ENCODE measurements at places on chromosomes 2 and 18. TPM values are rescaled to one million over a fixed set of nuclear protein-coding genes. Genes with fewer than 3 reads are reported as not detected.

DNA sequence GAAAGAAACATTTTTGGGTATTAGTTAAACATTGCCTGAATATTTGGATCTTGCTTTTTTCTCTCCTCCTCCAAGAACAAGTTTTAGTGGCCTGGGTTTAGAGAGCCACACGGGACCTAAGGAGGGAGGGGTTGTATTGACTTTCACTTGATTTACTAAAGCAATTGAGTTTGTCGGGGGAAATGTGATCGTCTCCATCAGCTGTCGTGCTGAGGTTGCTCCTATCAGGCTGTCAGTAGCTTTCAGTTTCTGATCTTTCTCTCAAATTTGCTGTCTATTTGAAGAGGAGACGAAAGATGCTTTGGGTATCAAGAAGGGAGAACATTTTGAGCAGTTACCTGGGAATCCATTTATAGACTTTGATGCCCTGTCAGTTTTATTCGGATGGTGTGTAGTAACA lies 106.0 kb downstream of the SETBP1 start:
- DNase-seq: no peak

GRCh38 chr2:48852938-48853337 lies 97.4 kb upstream of the LHCGR start:
- no peak for DNase-seq

DNA sequence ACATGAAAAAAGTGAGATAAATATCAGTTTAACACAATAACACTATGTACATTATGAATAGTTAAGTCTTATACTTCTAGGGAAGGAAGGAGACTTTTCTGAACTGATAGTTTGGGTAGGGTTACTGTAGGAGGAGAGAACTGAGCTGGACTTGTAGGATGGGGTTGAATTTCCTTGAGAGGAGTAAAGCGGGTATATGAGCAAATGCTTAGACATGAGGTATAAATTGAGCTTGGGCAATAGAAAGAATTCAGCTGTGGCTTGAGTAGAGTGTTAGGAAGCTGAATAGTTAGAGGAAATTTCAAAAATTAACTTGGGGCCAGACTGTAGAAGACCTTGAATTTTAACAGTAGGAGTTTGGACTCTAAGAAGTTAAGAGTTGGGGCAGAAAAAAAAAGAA lies 45.1 kb downstream of the LCLAT1 start:
- DNase-seq: no peak

Gene THUMPD2
- 7.9 TPM for total RNA-seq

DNA sequence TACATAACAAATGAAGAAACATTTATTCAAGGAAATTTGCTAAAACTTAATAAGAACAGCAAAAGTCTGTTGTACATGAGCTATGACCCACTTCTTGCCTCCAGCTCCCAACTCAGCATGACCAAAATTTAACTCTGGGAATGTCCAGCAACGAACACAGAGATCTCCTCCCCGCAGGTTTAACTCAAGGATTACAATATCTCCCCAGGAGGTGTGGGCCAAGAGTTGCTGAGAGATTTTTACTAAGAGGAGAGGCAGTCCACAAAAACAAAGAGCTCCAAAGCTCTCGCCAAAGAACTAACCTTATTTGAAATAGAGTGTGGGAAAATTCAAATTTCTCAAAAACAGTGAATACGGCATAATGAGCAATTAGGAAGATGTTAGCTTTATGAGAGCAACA lies 318.5 kb downstream of the GRB14 start:
- DNase-seq: no peak

Gene NCKAP5
- total RNA-seq: 1.7 TPM

DNA sequence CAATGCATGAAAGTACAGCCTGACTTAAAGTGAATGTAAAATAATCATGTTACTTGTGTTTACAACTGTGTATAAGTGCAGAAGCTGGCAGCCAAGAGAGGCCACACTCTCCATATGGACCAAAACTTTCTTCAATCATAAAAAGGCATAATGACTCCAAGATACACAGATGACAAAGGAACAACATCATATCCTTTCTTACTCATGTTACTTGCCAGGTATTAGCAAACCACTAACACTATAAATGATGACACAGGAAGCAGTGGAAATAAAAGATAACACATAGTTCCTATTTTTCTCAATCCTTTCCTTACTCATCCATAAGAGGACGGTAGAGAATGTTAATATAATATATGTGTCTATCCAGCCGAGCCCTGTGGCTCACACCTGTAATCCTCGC lies 400.0 kb upstream of the CDH2 start:
- DNase-seq: no peak

Gene COL3A1
- total RNA-seq: 351 TPM

Gene CHRNG
- not detected for total RNA-seq

GRCh38 chr2:100817388-100817985 lies 2.5 kb upstream of the NPAS2 start:
- DNase-seq: no peak

DNA sequence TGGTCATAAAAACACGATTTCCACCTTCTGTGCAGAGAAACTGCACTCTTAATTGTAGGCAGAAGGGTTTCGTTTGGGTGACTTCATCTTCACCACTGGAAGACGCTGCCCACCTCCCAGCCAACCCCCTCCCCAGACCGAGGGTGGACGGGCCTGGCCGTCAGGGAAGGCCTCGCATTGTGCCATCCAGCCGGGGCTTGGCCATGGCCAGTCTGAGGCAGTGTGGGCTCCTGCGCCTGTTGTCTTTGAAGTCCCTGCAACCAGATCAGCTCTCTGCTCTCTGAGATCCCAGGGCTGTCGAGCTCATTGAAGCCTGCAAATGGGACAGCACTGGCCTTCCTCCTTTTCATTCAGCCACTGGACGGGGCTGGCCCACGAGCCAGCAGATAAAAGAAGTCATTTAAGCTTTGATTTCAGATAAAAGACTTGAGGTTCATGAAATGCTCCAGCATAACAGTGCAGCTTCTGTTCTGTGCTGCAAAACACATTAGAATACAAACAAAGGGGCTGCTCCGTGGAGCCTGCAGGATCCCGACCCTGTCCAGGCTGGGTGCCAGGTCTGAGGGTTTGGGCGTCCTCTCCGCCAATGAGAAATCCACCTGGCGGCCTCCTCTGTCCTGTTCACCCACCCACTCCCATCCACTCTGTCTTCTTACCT lies 253.5 kb downstream of the LDLRAD4 start:
- DNase-seq: no peak

Gene KCNG2
- total RNA-seq: 0.51 TPM

- DNase-seq: no peak
These were observed 44.1 kb upstream of the ORC2 start for GRCh38 chr2:201007584-201007998.

DNA sequence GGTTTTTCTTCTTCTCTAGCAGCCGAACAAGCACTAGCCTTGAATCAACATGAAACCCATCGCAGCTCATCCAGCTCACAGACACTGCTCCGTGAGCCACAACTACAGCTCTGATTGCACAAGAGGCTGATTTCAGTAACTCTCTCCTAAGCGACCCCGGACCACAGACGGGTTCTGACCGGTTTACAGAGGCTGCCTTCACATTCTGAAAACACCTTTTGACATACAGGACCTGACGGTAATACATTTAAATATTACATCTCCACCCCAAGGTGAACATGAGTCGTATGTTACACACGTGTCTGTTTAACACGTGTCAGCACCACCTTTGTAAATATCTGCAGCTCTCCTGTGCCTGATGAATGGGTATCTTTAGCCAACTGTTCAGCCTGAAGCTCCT lies 120.7 kb downstream of the TMEM18 start:
- no peak for DNase-seq

- DNase-seq: no peak
These were observed 12.6 kb downstream of the IL1R1 start for GRCh38 chr2:102154946-102155702.

- DNase-seq: no peak
These were observed 30.7 kb downstream of the STON1 start for GRCh38 chr2:48560546-48561209.

DNA sequence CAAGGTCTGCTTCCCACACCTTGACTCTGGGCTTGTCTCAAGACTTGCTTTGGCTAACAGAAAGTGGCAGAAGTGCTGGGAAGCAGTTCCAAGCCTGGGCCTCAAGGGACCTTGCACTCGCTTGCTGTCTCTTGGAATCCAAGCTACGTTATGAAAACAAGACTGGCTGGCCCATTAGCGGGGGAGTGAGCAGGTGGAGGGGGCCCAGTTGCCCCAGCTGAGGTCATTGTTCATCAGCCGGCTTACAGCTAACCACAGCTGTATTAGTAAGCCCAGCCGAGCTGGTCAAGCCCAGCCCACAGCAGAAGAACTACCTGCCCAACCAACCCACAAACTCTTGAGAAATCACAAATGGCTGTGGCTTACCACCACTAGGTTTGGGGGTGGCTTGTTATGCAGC lies 63.1 kb downstream of the MARCO start:
- no peak for DNase-seq

GRCh38 chr18:13392899-13393298 lies 174.3 kb downstream of the LDLRAD4 start:
- DNase-seq: no peak

DNA sequence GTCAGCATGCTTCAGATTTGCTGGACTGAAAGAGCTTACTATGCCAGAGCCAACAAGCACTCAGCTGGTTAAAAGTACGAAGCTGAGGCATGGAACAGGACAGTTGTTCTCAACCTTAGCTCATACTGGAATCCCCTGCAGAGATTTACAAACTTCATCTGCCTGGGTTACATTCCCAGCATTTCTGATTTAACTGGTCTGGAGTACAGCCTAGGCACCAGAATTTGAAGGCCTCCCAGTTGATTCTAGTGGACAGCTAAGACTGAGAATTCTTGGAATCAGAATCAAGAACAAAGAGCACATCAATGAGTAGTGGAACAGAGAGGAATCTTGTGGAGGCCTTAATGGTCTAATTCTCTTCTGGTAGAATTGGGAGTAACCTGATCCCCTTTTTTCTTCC lies 298.2 kb upstream of the NXPH2 start:
- DNase-seq: no peak

- no peak for DNase-seq
These were observed 40.0 kb downstream of the MOGAT1 start for GRCh38 chr2:222711315-222711940.

DNA sequence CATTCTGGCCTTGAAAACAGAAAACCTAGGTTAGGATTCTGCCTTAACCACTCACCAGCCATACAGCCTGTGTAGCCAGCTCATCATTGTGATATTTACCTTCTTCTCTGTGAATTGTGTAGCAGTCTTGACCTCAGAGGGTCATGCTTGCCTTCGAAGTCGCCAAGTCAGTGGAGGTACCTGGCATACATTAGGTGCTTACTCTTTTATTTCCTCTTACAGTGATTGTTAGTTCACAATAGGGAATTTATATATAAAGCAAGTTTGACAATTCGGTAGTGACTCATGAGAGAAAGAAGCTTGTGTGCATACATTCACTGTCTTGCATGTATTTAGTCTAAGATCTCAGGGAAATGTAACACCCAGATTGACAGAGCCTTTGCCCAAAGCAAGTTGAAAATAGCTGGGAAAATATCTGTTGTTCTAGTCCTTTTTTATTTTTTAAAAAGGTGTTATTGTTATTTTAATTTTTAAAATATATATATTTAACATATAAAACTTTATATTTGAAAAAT lies 290.6 kb downstream of the PTGR3 start:
- DNase-seq: no peak

- no peak for DNase-seq
These were observed 62.9 kb downstream of the PDCL3 start for GRCh38 chr2:100625717-100626116.

Measured in mesenteric fat pad (tissue), 1 donor.